ENCODE measurements at places on chromosomes 13 and 19.
A peak's percentile ranks its signal among the peaks of the same experiment; 100 is the strongest.

GRCh38 chr13:110216006-110216397 is 91.0 kb downstream of the COL4A1 start:
- no peak for DNase-seq

DNA sequence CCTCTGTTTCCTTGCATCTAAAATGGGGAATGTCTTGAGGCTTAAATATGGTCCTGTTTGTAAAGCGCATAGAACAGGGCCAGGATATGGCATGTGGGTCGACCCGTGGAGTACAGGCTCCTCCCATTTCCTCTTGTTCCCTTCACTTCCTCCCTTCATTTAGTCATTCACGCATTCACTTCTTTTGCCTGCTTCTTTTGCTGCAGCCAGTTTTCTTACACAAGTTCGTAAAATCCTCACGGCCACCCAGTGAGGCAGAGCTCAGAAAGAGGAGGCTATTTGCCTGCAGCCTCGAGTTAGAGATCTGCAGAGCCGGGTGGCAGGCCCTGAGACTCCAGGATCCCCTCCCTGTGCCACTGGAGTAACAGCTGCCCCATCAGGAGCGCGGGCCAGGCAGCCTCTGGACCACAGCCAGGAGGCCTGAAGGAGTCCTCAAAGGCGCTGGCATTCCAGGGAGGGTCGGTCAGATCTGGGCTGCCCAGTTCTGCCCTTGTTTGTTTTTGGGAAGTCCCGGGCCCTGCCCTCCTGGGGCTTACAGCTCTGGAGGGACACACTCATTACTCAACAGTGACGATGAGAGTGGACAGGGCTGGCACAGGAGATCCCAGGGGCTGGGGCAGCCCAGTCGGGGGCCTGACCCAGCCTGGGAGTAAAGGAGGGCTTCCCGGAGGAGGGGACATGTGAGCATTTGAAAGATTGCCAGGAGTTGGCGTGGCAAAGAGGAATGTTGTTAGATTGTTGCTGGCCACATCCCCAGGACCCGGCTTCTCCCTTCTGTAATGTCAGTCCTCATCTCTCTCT is 4.6 kb downstream of the PPP5C start:
- DNase-seq: no peak

DNA sequence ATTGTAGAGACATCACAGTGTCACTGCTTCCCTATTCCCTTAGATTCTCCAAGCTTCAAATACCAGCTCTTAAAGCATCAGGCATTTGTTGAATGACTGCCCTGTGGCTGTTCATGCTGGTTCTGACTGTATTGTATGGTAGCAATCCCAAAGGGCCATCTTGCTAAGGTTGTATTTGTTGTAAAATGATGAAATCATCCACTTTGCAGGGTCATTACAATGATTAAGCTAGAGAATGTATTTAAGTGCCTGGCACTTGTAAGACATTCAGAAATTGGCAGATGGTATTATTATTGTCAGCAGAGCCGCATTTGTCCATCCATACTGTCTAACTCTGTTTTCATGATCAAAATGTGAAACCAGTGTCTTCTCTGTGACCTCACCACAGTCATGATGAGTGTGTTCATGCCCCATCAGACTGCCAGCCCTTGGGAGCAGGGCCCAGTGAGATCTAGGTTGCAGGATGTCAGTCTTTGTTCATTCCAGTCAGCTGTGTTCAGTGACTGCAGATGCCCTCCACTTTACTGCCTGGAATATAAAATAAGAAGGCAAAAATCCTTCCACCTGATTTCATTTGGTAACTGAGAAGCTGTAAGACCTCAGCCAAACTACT is 86.1 kb downstream of the DHRS12 start:
- DNase-seq: no peak

DNA sequence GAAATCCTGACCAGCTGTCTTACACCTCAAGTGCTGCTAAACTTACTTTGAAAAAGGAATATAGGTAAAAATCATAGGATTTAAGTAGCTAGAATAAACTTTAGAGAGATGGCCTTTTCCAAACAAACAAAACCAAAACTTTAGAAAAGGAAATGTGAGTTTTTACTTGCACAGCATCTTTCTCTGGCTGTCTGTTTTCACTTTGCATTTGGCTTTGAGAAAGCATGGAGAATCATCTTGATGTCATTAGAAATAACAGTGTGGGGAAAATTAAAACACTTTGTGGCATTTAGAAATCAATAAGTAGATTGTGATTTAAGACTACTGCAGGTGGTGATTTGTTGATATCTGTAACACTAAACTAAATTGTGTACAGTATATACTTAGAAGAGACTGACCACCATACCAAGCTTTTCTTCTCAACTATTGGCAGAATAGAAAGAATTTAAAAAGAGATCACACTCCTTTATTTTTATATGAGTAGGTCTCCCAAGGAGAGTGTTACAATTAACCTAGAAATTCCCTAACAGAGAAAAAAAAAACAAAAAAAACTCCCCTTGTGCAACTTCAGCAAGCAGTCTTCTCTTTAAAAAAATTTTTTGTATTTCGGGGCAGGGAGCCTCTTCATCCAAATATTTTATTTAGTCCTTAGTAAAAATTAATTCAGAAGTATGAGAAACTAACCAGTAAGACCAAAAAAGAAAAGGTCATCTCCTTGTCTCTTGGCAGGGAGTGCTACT is 6.1 kb downstream of the WDFY2 start:
- DNase-seq: no peak

GRCh38 chr19:17831419-17831888 is 10.1 kb upstream of the INSL3 start:
- DNase-seq: no peak

GRCh38 chr13:52896827-52897659 is 48.6 kb upstream of the PCDH8 start:
- DNase-seq: no peak

DNA sequence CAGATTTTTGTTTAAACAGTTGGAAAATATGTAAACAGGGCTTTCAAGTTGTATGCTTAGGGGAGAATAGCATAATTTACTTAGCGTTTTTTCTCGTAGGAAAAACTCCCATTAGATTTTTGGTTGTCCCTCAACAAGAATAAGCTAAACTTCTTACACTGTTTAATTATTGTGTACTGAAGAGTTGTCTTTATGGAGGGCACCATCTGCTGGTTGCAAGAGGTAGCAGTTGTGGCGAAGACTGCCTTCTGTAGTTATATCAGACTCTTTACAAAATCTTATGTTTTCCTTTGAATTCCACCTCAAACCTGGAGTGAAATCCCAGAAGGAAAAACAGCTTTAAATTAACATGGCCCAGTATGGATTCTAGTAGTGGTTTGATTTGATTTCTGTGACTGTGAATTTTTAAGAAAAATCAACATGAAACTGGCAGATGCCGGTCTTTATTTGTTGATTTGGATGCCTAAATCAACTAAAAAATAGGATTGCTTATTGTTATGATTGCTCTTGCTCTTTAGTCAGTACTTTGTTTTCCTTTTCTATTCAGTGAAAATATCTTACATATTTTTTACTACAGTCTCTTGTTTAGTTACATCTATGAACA is 53.4 kb downstream of the PDS5B start:
- DNase-seq: no peak

GRCh38 chr19:23972161-23972560 is 57.5 kb downstream of the ZNF726 start:
- DNase-seq: no peak

- no peak for DNase-seq
Measured at GRCh38 chr13:89660752-89661151, 1686.7 kb upstream of the MIR17HG start.

DNA sequence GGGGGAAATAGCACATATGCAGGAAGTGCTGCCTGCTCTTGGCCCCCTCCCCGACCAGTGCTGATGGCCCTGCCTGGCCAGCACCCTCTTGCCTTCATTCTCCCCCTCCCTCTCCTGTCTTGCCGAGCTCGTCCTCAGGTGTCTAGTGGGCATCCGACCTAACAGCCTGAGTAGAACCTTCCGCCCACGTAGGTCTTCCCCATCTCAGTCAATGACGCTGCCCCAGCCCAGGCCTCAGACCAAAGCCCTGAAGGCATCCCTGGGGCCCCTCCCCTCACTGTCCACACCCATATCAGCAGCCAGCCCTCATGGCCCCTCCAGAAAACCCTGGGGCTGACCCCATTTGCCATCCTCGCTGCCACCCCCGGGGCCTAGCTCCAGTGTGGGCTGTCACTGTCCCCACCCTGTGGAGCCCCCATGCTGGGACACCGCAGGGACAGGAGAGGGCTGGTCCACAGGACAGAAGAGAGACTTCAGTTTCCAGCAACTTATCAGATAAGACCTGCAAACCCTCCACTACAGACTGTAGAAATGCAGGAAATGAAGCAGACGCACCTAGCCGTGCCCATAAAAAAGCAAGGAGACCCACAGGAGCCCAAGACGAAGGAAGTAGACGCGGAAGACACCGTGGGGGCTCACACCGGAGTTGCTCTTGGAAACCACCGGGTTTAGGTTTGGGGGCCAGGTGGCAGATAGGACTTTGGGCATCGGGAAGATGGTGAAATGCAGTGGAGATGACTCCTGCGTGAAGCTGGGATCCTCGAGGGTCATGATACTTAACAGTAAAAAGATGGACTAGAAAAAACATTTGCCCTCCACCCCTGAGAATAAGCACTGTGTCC is 38.3 kb downstream of the AP1M1 start:
- no peak for DNase-seq

- DNase-seq: peak; percentile 19
Measured at GRCh38 chr19:3006075-3006767, 22.9 kb downstream of the TLE2 start.

- DNase-seq: no peak
Measured at GRCh38 chr13:30366088-30366487, 56.2 kb upstream of the UBE2L5 start.

GRCh38 chr13:71516521-71516920 is 350.5 kb downstream of the DACH1 start:
- no peak for DNase-seq

DNA sequence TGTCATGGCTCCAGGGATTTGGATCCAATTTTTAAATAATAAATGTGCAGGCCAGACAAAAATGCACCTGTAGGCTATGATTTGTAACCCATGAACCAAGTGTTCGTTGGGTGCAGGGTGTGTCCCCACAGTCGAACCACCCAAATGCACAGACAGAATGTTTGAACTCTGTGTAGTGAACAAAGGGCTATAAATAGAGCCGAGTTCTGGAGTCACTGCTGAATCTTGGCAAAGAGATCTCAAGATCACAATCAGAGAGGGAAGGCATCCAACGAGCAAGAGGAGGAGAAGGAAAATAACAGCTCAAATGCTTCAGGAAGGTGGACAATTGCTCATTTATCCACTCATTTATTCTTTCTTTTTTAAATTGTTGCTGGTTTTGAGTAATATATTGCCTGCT is 547.9 kb downstream of the FGF9 start:
- no peak for DNase-seq

DNA sequence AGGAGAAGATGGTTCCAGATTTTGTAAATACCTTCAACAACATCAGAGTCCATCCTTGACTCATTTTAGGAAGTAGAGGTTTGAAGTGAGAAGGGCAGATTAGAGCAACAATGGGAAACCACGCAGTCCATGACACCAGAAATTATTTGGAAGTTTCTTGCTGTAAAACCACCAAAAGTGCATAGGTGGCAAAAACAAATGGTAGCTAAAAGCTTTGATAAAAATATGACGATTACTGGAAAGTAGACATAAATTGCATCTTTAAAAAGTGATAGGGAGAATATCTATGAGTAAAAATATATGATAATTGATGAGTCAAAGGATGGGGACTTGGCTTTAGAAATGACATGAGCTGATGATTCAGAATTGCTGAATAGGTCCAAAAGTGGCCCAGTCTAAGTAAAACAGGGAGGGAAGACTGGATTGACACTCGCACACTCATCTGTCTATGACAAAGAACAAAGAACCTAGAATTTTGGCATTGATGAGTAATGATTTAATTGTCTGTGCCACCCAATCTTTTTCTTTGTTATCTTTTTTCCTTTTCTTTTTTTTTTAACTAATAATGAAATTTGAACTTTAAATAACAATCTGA is 472.2 kb downstream of the MYO16 start:
- DNase-seq: no peak

GRCh38 chr19:45218911-45219743 is 26.1 kb downstream of the EXOC3L2 start:
- no peak for DNase-seq

DNA sequence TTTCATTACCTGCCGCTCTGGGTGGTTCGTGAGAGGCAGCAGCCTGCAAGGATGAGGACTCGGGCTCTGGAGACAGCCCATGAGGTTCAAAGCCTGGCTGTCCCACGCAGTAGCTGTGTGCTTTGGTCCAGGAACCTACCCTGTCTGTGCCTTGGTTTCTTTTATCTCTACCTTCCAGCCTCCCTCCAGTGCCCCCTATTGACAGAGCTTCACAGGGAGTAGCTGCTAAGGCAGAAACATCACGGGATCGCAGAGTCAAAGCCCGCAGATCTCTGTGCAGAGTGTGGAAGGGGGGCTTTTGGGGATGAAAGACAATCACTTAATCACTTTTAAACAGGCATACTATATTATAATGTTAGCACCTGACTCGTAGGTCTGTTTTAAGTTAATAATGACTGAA is 16.2 kb downstream of the ZNF71 start:
- no peak for DNase-seq

GRCh38 chr19:49684983-49685553 is 4.3 kb upstream of the ADM5 start:
- no peak for DNase-seq

DNA sequence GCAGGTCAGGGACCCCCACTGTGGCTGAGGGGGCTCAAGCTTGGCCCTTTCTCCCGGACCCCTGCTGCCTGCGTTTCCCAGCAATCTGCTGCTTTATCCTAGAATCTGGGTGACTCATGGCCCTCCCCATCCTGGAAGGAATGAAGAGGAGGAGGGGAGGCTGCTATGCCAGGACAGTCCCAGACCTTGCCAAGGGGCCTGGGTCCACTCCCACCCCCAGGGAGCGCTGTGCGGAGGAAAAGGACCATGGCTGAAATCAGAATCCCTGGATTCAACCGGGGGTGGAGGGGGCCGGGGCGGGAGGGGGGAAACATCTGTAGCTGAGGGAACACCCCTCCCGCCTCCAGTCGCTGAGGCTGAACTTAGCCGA is 20.5 kb downstream of the ZNF114 start:
- DNase-seq: no peak

GRCh38 chr19:44702551-44703176 is 3.7 kb downstream of the CEACAM16 start:
- DNase-seq: no peak

GRCh38 chr19:57816652-57817051 is 1.9 kb upstream of the ZNF552 start:
- DNase-seq: no peak

GRCh38 chr13:36166046-36166445 is 34.9 kb upstream of the DCLK1 start:
- no peak for DNase-seq

DNA sequence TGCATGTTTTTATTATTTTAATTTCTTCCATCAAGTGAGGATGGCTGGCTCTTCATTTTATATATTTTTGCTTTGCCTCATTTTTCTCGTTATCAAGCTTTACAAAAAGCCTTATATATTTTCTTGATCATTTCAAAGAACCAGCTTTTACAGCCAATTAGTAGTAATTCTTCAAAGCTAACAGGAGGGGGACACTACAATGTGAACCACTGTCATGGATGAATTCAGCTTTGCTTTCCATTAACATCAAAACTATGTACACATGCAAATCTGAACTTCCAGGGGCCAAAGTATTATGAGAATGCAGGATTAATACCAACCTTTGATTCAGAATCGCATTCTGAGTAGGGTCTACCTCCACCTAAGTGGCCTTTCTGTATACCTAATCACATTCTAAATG is 11.1 kb downstream of the UQCRFS1 start:
- no peak for DNase-seq
